ENCODE measurements at places on chromosomes 16 and 17. TPM values are rescaled to one million over a fixed set of nuclear protein-coding genes. Genes with fewer than 3 reads are reported as not detected.

DNA sequence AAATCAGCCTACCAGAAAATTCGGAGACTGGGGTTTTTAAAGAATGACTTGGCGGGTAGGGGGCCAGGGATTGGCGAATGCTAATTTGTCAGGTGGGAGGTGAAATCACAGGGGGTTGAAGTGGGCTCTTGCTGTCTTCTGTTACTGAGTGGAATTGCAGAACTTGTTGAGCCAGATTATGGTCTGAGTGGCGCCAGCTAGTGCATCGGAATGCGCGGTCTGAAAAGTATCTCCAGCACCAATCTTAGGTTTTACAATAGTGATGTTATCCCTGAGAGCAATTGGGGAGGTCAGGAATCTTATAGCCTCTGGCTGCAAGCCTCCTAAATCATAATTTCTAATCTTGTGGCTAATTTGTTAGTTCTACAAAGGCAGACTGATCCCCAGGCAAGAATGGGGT is 762 bp upstream of the RBL2 start:
- H3K36me3 ChIP-seq, result no peaks in the 10 kb centered on the region
- peak overlapping the region; percentile 88 for H3K4me3 ChIP-seq
- H3K27ac ChIP-seq, result peak overlapping the region; percentile 33
- H3K4me1 ChIP-seq, result no peaks in the 10 kb centered on the region
- H3K27me3 ChIP-seq, result no peaks in the 10 kb centered on the region
- DNase-seq, result no peak

C17orf67 gene
- polyA plus RNA-seq, result 2.7 TPM

- DNase-seq, result no peak
- no peak overlapping the region for H3K27ac ChIP-seq
- no peak overlapping the region for H3K4me3 ChIP-seq
- no peaks in the 10 kb centered on the region for H3K36me3 ChIP-seq
Measured at GRCh38 chr17:56262803-56263202, 109.5 kb downstream of the ANKFN1 start.

RNU2-1 gene
- not detected for polyA plus RNA-seq

- H3K27ac ChIP-seq, result peak overlapping the region; percentile 89
- no peaks in the 10 kb centered on the region for H3K36me3 ChIP-seq
- H3K4me3 ChIP-seq, result peak overlapping the region; percentile 24
- peak; percentile 82 for DNase-seq
- no peaks in the 10 kb centered on the region for H3K27me3 ChIP-seq
- peaks cover 52% of the 10 kb centered on the region for H3K4me1 ChIP-seq
Measured at GRCh38 chr17:67475161-67475937, 98.3 kb downstream of the PITPNC1 start.

- no peaks in the 10 kb centered on the region for H3K36me3 ChIP-seq
- no peak for DNase-seq
- H3K4me1 ChIP-seq, result peaks cover 17% of the 10 kb centered on the region
- H3K27me3 ChIP-seq, result no peaks in the 10 kb centered on the region
Measured at GRCh38 chr17:27352448-27353032, 58.6 kb downstream of the WSB1 start.

DNA sequence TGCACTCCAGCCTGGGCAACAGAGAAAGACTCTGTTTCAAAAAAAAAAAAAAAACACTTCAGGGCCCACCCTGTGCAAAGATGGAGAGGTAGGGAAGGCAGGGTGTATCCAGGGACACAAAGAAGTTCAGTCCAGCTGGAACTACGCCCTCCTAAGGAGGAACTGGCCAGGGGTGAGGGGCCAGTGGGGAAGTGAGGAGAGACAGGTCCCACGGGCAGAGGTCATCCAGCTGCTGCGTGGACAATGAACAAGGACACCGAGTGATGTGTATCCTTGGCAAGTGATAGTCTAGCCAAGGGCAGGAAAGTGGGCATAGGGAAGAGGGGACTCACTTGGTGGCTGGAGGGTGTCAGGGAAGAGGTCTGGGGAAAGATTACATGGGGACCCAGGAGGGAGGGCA is 9.4 kb upstream of the RIPOR1 start:
- H3K36me3 ChIP-seq, result peaks cover 3% of the 10 kb centered on the region
- H3K27ac ChIP-seq, result no peak overlapping the region
- H3K4me3 ChIP-seq, result no peak overlapping the region
- no peak for DNase-seq
- H3K27me3 ChIP-seq, result no peaks in the 10 kb centered on the region

DNA sequence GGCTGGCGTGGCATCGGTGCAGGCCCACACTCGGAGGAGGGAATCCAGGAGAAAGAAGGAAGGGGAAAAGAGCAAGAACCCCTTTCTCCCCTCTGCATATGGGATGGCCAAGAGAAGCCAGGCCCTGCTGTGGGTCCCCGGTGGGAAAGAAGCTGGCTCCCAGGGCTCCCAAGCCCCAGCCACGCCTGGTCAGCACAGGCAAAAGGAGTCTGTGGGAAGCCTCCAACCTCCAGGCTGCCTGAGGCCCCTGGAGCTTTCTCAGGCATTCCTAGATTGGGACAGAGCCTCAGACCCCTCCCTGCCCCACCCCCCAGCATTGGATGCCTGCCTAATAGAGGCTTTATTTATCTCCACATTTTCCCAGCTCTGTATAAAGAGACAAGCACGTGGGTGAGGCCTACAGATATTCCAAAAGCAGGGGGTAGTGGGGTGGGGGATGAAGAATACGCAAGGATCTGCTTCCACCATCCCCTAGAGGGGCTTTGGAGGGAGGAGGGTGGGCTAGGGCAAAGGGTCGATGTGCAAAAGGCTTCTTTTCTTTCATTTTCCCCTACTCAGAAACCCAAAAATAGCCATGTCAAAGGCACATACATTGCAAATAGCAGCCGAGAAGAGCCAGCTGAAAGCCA is 56.4 kb downstream of the MPRIP start:
- DNase-seq, result no peak
- no peak overlapping the region for H3K4me3 ChIP-seq
- H3K27ac ChIP-seq, result peak overlapping the region; percentile 29
- H3K36me3 ChIP-seq, result peaks cover 25% of the 10 kb centered on the region

Measured in spinal cord (tissue), 10 donors.